ENCODE measurements at places on chromosomes 2 and 18. TPM values are rescaled to one million over a fixed set of nuclear protein-coding genes. Genes with fewer than 3 reads are reported as not detected.

SLC19A3 gene
- total RNA-seq, result 31.8 TPM

- DNase-seq, result no peak
Observed at GRCh38 chr2:68385220-68385906, 20.3 kb downstream of the PLEK start.

DNA sequence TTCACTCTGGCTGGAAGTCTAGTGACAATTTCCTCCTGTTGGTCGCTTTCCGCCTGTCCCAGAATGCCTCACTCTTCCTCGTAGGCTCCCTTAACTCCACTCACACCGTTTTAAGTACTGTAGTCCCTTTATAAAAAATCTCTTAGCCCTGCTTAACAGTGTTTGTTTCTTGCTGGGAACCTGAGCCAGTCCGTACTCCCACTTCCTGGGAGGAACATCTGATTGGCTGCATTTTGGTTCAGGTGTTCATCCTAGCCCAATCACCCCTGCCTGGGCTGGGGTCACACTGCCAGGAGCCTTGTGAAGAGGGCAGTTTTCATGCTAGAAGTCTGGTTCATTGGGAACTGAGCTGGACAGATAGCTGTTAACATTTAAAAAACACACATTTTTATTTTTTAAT lies 25.6 kb upstream of the TOGARAM2 start:
- no peak for DNase-seq

DNA sequence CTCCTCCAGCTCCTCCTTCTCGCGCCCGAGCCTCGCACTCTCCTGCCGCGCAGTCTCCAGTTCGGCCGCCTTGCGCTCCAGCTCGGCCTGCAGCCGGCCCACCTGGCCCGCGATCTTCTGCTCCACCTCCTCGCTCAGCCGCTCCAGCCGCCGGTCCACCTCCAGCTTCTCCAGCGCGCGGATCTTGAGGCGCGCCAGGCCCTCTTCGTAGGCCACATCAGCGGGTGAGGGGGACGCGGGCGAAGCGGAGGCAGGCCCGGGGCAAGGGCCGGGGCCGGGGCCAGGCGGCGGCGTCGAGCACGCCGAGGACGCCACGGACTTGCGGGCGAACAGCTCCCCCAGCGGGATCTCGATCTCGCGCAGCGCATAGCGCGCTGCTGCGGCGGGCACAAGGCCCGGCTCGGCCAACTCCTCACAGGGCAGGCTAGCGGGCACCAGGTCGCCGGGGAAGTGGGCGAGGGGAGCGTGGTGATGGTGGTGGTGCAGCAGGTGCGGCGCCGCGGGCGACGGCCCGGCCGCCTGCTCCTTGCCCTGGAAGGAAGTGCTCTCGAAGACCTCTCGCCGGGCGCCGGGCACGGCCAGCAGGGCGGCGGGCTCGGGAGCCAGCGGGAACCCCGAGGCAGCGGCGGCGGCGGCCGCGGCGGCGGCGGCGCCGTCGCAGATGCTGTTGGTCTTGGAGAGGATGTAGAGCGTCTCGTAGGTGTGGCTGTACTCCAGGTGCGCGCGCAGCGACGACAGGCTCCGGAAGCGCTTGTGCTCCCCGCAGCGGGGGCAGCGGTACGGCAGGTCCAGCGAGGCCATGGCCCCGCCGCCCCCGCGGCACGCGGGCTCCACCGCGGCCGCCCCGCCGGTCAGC lies 15.2 kb downstream of the FBXO41 start:
- peak; percentile 73 for DNase-seq

DNA sequence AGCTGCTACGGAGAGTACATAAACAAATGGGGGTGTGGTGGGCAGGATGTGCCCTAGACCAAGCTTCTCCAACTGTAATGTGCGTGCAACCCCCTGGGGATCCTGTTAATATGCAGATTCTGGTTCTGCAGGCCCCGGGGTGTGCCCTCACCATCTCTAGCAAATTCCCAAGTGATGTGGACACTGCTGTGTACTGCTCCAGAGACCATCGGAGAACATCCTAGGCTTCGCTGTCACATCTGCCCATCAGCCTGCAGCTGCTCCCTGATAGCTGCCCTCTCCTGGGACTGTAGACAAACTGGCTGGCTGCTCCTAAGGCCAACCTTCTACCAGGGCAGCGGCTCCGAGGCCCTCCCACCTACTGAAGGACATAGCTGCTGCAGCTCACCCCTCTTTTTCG lies 3.2 kb downstream of the HS1BP3 start:
- DNase-seq, result no peak

- DNase-seq, result no peak
Observed at GRCh38 chr2:71066856-71067255, 1.6 kb upstream of the NAGK start.

GRCh38 chr2:26013668-26014067 lies 20.2 kb upstream of the RAB10 start:
- DNase-seq, result no peak

Measured in upper lobe of right lung (tissue), 1 donor.